ENCODE measurements at places on chromosomes 2 and 18.

DNA sequence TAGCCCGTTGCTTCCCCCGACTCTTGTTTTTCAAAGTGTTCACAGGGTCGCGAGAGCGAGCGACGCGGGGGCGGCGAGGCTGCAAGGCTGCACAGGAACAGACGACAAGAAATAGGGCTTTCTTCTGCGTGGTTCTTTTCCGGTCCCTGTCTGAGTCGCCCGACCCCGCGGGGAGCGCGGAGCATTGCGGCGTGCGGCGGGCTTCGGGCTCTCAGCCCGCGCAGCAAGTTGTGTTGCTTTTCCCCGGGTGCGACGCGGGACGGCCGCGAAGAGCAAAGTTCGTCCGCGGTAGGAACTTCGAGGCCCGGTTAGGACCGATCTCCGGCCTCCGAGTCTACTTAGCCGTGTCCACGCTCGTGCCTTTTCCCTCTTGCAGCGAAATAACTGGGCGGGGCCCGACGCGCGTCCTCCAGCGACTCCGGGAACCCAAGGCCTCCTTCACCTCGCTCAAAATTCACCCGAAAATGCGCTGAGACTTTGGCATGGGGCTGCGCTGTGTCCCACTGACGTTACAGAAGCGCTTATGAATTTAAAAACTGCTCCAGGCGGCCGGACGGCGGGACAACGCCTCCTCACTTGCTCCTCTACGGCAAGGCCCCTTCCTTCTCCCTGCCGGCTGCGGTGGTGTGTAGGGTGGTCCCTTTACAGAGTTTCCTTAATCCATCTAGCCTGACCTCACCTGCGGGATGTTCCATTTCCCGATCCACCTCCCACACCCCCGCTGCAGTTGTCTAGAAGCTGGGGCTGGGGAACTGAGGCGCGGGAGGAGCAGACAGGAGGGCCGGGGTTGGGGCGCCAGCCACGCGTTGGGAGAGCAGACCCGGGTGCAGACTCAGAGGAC lies 1.5 kb upstream of the BCL2L11 start:
- DNase-seq: no peak

GRCh38 chr2:19576411-19576810 lies 218.0 kb upstream of the OSR1 start:
- no peak for DNase-seq

DNA sequence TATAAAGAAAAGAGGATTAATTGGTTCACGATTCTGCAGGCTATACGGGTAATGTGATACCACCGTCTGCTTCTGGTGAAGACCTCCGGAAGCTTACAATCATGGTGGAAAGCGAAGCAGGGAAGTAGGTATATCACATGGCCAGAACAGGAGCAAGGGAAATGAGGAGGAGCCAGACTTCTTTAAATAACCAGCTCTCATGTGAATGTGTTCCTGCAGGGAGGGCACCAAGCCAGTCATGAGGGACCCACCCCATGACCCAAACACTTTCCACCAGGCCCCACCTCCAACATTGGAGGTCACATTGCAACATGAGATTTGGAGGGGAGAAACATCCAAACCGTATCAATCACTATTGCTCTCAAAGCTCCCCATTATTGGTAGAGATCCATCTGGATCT lies 61.8 kb downstream of the EFEMP1 start:
- DNase-seq: no peak

- peak; percentile 23 for DNase-seq
These were observed 47.7 kb upstream of the PLA2R1 start for GRCh38 chr2:160109939-160110673.

- DNase-seq: no peak
These were observed 86.1 kb downstream of the TRIP12 start for GRCh38 chr2:229835596-229836283.

GRCh38 chr2:27154488-27154887 lies 5.7 kb downstream of the TCF23 start:
- DNase-seq: no peak

DNA sequence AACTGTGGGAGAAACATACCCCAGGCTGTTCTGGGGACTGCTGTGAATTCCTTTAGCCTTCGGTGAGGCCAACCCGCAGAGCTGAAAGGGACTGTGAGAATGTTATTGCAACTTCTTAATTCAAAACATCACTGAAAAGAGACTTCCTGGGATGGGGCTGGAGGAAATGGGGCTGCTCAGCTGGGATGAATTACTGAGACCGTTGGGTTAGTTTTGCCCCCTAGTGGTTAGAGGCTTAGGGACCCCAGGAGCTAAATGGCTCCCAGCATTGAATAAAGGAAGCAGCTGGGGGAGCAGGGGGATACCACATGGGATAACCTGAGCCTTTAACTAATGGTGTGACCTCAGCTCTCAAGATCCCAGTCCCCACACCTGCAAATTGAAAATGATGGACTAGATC lies 941.1 kb upstream of the FANCL start:
- DNase-seq: peak; percentile 10

DNA sequence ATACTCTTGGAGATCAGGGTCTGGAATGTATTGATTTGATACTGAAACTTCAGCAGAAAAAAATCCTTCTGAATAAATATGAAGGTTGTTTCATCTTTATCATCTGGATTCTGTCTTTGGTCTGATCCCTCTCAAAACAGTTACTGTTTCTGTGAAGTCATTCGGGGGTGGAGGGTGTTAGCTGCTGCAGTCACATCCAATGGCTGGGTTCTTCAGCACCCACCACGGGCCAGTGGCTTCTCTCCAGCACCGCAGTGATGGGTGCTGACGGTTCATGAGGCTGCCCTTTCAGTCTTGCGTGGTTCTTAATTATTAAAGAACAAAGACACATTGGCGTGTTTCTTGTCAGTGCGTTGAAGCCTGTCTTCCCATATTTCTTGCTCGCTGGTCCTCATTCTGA lies 148.0 kb downstream of the LDLRAD4 start:
- no peak for DNase-seq

GRCh38 chr2:111031546-111032478 lies 88.9 kb upstream of the BCL2L11 start:
- no peak for DNase-seq

- no peak for DNase-seq
These were observed 61.2 kb downstream of the SGPP2 start for GRCh38 chr2:222485367-222486211.

- no peak for DNase-seq
These were observed 41.2 kb downstream of the MBP start for GRCh38 chr18:77091366-77091765.

DNA sequence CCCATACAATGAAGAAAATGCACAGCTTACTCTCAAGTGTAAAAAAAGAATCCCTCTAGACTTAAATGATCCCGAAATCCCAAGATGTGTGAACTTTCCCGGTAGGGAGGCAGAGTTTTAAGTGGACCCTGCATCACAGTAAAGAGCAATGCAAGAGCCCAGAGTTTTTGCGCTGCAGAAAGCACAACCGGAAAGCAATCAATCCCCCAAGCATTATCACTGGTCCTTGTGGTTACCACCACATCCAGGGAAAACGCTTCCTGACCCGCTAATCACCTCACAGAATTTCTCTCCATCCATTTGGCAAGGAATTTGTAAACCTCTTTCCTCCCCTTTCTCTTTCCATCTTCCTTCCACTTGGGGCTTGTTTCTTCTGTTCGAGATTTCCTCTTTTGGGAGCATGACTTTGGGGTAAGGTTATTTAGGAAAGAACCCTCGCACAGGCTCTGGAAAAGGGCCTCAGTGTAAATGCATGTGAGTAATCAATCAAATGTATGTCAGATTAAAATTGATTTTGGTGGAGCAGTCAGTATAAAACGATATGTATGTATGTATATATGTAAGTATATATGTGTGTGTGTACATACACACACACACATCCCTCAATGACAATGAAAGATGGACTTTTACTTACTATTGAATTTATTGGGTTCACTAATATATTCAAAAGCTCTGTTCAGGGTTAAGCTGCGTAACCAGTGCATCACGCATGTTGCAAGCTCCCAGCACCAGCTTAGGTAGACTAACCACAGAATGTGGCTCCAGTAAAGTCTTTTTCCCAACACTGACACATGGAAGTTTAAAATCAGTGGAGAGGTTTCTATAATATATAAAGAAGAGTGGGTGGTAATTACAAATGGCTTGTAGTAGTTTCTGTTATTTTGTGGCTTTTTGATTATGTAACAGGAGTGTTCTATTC lies 1.6 kb downstream of the PLCL1 start:
- DNase-seq: no peak

- DNase-seq: no peak
These were observed 204.0 kb downstream of the CYRIA start for GRCh38 chr2:16461672-16462071.

DNA sequence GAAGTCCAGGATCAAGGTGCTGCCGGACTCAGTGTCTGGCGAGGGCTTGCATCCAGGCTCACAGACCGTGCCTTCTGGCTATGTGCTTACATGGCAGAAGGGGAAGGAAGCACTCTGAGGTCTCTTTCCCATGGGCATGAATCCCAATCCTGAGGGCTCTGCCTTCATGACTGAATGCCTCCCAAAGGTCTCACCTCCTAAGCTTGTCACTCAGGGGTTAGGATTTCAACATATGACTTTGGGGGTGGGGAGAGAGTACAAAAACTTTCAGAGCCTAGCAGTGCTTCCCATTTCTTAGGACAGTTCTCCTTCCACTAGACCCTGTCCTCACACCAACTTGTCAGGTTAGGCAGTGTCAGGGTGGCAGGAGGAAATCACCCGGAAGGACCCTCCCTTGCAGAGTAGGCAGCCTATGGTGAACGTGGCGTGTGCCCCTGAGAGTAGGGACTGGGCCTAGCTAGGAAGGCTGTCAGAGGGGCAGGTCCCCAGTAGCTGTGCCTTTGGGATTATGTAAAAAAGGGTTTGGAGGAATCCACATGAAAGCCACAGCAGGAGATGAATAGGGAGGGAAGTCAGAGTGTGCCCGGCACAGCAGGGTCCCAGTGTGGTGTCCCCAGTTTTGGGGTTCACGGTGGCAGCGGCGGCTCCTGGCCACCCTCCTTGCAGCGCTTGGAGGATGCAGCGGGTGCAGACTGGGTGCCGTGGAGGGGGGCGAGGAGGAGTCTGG lies 233.3 kb downstream of the LDLRAD4 start:
- DNase-seq: no peak

All from NCI-H1092 (cell line).